NCI-H2107 (cell line): ENCODE measurements at places on chromosomes 1 and 21.

DNA sequence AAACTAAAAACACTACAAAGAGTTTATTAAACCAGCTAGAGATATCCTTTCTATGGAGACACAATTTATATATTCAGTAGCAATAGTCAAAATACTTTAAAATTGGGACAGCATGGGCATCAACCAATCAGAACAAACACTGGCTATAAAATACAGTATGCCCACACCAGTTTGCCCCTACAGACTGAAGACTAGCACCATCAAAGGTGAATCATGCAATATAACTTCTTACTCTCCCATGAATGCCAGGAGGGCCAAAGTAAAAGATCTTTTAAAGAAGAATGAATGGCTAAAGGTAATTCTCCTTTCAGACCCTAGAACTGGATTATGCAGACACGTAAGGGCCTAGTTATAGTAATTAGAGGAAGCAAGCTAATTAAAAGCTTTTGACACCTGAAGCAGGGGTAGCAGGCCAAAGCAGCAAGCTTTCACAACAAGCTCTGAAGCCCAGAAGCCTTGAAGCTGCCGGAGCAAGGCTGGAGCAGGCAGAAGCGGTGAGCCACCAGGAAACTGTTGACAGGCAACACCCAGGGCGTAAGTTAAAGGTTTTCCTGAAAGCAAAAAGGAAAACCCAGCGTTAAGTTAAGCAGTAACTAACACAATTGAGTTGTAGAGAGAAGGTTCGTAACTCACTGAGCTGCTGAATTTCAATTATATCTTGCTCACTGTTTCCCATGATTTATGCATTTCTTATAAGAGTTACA lies 99.3 kb downstream of the CDC42BPA start:
- DNase-seq, result no peak

DNA sequence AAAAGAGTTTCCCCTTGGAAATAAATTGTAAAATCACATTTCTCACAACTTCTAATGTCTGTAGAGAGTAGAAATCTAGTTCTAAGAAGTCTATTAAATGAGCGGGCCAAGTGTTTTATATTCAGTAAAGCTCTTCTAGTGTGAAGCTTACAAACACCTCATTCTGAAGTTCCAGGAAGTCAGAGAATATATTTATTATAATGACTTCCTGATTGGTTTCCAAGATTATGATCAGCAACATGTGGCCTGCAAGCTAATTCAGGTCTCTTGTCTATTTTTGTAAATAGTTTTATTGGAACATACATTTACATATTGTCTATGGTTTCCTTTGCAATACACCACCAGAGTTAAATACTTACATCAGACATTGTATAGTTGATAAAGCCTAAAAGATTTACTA lies 603.9 kb downstream of the AMY1C start:
- no peak for DNase-seq

DNA sequence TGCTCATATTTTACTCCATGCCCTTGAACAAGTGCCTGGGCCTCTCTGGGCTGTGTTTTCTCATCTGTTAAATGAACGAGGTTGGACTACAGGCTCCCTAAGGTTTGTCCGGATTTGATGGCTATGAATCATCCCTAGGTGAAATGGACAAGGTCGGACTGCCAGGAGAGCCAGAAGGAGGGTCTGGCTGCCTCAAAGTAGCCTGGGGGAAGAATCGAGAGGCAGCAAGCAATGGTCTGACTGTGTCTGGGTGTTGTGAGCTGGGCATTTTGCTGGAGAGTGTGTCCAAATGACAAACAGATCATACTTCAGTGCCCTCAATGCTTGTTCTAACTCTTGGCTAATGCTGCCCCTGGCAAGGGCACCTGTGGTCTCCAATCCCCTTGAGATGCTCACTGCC lies 730.9 kb downstream of the PTPRU start:
- DNase-seq, result no peak

- no peak for DNase-seq
These were observed 23.6 kb downstream of the COA6 start for GRCh38 chr1:234396871-234397270.

DNA sequence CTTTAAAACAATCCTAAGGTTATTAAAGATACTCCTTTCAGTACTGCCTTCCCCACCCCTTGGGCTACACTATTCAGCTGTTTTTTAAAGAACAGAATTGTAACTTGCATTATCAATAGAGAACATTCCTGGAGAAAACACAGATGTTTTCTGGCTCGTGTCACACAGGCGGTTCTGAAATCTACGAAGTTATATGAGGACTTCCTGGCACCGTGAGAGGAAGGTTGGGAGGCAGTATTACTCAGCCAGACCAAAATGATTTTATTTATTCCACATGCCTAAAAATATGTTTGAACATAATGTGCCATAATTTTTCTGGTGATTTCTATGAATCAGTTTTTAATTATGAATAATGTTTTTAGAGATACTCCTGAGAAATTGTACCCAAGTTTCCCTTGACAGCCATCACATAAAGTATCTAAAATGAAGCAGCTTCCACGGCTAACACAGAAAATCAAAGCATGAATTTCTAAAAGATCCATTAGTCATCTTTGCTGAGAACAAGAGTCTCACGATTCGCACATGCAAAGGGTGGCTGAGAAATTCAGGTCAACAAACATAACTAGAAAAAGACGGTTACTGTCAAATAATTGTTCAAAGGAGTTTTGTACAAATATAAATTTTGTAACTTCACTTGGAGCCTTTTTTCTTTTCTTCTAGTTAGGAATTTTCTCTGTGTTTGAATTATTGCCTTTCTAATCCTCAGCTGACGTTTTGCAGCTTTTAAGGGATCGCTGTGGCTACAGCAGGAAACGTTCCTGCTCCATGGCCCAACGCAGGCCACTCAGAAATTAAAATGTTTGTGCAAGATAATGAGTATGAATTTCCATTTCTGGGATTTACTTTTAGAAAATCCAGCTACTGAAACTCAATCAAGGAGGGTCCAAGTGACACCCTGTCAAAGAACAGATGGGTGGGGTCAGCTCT lies 8.0 kb upstream of the SIM2 start:
- no peak for DNase-seq

DNA sequence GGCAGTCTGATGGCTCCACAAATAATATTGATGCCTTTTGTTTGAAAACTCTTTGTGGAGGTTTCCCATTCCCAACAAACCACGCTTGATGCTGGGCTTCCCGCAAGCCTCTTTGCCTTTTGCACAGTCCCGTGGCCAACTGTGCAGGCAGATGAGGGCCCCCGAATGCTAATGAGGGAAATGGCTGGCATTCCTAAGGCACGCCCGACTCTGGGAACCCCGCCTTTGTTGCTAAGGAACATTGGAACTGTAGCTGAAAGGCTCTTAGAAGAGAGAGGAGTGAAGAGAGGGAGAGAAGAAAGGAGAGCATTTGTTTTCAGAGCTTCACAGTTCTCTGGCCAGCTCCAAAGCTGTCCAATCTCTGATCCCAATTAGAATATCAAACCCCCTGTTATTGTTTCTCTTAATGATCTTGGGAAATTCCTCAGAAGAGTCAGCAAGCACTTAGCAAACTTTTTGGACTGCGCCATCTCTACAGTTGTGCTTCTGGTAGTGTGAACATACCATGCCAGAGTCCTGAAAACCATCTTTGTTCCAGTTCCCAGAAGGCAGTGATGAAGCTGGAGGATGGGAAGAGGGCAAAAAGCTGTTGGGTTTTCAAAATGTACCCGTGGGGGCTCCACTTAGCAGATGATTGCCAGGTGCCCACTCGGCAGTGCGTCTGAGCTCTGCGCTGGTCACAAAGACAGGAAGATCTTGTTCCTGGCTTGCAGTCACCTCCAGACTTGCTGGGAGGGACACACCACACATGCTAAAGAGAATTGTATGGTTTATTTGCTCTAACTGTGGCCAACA lies 60.1 kb upstream of the CYP2J2 start:
- no peak for DNase-seq

GRCh38 chr1:196467230-196467925 lies 140.9 kb downstream of the KCNT2 start:
- no peak for DNase-seq

GRCh38 chr1:87134625-87135328 lies 193.9 kb upstream of the LMO4 start:
- no peak for DNase-seq

- DNase-seq, result no peak
These were observed 243.8 kb downstream of the ADGRL2 start for GRCh38 chr1:82044536-82044935.

DNA sequence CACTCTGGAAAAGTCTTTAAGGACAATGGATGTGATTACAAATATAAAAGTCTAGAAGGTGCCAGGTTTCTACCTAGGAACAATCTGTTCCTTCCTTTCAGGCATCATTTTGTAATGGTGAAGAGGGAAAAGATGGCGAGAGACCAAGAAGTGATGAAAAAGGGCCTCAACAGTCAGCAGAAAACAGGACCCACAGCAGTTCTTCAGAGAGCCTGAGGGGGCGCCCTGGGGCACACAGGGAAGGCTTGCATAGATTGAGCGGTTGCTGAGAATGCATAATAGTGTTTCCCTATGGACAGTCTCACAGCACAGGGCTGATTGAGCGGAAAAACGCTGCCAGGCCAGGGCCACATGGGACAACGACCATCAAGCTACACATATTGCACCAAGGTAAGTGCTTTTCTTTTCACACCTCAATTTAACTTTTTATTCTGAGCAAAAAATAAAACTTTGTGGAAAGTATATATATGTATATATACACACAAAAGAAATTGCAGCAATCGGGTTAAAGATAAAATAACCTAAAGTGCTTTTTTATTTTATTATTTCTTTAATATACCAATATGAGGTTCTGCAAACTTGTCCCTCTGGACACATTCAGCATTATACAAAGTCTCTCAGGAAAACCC lies 3.1 kb upstream of the YRDC start:
- DNase-seq, result peak; percentile 32

GRCh38 chr21:38376235-38376634 lies 119.4 kb downstream of the KCNJ15 start:
- DNase-seq, result no peak

GRCh38 chr1:162168261-162168660 lies 98.8 kb downstream of the NOS1AP start:
- DNase-seq, result no peak

- no peak for DNase-seq
These were observed 75.4 kb downstream of the MRPL37 start for GRCh38 chr1:54275349-54275748.

DNA sequence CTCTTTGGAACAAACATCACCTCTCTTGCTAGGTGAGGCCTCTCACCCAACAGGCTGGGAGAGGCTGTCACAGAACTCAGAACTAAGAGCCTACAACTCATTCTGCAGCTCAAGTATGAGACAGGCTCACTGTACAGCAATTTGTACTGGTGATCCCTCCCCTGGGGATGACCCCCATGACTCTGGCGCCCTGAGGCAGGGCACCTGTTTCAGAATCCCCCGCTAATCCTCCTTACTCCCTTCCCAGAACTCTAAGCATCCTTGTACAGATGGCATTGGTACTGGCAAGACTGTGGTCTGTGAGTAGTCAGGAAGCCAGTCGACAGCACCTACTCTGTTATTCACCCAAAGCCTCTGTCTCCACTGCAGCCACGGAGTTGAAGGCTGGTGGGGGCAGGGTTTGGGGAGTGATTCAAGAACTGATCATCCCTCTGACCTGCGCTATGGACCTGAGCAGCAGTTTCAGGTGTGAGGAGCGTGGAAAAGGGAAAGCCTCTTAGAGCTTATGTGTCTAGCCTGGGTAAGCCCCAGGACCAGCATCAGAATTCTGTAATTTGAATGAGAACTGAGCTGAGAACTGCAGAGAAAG lies 655.5 kb downstream of the KIF26B start:
- no peak for DNase-seq

- no peak for DNase-seq
These were observed 684.2 kb downstream of the LTN1 start for GRCh38 chr21:28308516-28308915.

- DNase-seq, result no peak
These were observed 552.8 kb upstream of the NR5A2 start for GRCh38 chr1:199474738-199475137.

- DNase-seq, result no peak
These were observed 22.9 kb upstream of the COL16A1 start for GRCh38 chr1:31726715-31727114.

- DNase-seq, result no peak
These were observed 62.1 kb downstream of the SLC66A1 start for GRCh38 chr1:19374083-19374801.

DNA sequence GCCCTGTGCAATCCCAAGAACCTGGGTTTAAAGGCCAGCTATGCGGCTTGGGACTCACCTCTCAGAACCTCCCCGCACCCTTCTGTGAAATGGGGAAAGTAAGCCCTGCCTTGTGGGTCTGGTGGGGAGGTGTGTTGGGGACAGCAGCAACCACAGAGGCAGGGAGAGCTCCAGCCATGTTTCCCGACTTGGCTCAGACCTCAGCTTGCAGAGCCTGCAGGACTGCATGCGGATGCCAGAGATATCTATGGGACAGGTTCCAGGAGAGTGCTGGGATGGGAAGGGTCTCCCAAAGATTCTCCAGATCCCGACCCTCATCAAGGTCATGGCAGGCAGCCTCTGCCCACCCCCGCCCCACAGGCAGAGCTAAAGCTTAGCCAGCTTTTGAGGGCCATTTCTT lies 20.2 kb downstream of the PADI1 start:
- no peak for DNase-seq

DNA sequence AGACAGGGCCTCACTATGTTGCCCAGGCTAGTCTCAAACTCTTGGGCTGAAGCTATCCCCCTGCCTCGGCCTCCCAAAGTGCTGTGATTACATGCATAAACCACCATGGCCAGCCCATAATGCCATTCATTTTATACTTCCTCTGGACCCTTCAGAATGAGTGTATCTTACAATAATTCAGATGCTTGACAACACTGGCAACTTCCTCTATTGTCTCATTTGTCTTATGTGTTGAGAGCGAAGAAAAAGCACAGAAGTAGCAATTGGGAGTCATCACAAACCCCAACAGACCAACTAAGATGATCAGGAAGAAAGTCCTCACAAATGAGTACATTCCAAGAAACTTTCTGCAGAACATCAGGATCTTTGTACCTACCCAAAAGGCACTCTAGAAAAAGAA lies 191.9 kb downstream of the RERE start:
- no peak for DNase-seq

DNA sequence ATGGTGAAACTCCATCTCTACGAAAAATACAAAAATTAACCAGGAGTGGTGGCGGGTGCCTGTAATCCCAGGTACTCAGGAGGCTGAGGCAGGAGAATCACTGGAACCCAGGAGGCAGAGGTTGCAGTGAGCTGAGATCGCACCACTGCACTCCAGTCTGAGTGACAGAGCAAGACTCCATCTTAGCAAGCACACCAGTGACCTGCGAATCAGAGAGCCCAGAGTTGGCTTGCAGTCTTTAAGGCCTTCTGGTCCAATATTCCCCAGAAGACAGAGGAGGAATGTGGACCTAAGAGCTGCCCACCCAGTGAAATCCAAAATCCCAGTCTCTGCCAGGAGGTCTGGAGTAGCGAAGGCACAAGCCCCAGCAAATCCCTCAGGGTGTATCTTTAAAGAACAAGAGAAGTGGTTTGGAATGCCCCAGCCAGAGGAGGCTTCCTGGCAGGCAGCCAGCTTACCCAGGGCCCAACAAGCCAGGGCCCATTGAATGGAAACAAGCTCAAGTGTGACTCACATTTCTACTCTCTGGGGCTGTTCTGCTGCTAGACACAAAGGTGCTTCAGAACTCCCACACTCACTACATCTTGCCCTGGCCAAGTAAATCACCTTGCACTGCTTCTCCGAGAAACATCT lies 23.9 kb downstream of the GPR161 start:
- peak; percentile 85 for DNase-seq
